Stimulated activated CD4-positive, alpha-beta T cell treated with anti-CD3 and anti-CD28 coated beads, TNF-alpha, amount 100 ng/mL, for 1 hour (primary cell): ENCODE measurements at places on chromosomes 12 and 14.

GRCh38 chr12:55972911-55973598, 823 bp upstream of the RAB5B start:
- no peak for DNase-seq

DNA sequence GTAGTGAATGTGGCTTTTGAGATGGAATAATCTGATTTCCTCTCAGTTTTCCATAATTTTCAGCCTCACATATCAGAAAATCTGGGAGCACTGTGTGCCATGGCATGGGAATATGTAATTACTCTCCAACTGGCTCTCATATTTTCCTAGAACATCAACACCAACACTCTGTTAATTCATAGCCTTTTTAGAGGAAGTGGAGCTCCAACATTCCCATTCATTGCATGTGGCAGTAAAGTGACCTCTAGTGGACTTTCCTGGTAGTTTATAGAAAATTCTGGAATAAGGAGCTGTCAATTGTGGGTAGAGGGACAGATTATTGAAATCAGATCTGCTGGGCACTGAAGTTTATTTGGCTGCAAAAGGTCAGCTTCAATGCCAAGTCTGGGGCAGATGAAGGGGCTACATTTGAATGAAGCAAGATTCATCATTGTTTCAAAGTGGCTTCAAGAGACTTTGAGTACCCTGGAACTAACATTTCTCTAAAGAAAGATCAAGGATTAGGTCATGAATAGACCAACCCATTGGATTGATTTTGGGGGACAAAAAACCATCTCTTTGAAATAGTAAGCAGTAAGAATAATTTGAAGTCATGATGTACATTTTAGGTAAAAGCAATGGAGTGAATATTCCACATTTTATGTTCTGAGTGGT, 23.6 kb upstream of the USP44 start:
- no peak for DNase-seq

- DNase-seq = no peak
Measured at GRCh38 chr12:89181271-89181920, 170.9 kb downstream of the DUSP6 start.

DNA sequence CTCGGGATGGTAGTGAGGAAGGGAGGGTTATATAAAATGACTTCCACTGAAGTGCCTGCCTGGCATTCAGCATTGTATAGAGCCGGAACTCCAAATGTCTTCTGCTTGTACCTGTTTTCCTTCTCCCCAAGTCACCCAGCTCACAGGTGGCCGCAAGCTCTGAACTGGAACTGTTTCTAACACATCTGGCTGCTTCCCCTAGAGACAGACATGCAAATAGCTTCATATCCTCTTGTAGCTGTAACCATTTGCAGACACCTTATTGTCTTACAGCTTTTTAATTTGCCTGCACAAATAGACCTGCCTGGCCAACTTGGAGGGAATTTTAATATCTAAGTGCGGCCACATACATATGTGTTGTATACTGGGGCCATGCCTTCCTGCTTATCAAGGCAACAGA, 126.0 kb downstream of the CHST11 start:
- no peak for DNase-seq

DNA sequence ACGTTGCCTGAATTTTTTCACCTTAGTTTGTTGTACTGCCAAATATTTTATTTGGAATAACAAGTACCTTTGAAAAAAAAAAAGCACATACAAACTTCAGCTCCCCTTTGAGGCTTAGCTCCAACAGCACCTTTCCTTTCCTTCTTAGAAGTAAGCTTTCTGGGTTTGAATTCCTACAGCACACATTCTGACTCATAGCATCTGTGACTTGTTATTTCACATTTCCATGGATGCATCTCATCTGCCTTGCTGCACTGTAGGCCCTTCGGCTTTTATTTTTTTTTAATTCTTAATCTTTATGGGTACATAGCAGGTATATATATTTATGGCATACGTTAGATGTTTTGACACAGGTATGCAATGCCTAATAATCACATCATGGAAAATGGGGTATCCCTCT, 7.2 kb downstream of the LGALS3 start:
- no peak for DNase-seq

GRCh38 chr12:80559766-80560165, 115.7 kb downstream of the PTPRQ start:
- no peak for DNase-seq

DNA sequence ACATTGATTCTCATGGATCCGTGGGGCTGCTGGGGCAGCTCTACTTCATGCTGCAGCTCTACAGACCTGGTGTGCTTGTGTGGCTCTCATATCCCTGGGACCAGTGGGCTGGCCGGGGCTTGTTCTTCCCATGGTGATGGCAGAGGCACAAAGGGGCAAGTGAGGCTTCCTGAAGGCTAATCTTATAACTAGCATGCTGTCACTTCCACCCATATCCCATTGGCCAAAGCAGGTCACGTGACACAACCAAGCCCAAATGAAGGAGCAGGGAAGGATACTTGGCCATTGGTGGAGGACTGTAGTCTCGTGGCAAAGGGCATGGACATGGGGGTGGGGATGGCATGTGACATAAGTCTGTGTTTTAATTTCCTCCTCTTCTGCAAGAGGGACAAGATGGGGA, 9.9 kb downstream of the PLBD2 start:
- no peak for DNase-seq

DNA sequence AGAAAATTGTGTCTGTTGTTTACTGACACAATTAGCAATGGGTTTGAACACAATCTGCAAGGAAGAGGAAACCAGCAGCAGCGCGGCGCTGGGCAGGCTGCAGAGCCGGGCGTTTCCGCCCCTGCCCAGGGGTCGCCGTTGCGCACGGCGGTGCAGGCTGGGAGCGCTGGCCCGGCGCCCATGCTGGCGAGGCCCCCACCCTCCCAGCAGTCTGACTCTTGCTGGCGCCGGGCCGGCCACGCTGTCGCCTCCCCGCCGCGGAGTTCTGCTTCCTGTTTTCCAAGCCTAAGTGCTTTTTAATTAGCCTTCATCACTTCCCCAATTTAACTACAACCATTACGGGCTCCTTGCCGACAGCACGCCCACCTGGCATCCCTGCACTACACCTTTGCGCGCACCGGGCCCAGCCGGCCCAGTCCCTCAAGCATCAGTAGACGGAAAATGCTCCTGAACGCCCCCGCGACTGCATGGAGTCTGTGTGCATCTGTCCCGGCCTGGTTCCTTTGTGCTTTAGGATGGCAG, 212.1 kb downstream of the GXYLT1 start:
- DNase-seq = no peak

DNA sequence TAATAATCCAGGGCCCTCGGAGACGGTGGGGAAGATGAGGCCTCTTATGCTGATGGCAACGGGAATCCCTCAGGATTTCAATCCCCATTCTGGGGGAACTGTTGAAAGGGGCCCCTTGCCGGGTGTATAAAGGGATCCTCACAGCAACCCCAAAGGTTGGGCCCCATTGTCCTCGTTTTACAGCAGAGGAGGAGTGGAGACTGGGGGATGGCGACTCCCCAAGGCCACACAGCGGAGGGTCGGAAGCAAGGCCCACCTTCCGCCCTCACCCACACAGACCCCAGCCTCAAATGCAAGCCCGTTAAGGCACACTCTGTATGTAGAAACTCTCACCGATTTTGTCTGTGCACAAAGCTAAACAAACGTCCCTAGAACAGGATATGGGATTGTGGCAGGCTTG, 327.9 kb upstream of the DIO3 start:
- no peak for DNase-seq

- DNase-seq = no peak
Measured at GRCh38 chr14:52328276-52328675, 14.2 kb downstream of the PTGER2 start.

DNA sequence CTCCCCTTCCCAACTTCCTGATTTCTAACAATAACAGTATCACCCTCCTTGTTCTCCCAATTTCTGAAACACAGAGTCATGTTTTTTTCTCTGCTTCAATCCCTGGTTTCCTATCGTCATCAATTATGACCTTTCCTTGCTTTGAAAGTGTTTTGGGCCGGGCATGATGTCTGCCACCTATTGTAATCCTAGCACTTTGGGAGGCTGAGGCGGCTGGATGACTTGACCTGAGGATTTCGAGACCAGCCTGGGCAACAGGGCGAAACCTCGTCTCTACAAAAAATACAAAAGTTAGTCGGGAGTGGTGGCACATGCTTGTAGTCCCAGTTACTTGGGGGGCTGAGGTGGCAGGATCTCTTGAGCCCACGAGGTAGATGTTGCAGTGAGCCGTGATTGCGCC, 12.6 kb upstream of the GPR162 start:
- DNase-seq = no peak

DNA sequence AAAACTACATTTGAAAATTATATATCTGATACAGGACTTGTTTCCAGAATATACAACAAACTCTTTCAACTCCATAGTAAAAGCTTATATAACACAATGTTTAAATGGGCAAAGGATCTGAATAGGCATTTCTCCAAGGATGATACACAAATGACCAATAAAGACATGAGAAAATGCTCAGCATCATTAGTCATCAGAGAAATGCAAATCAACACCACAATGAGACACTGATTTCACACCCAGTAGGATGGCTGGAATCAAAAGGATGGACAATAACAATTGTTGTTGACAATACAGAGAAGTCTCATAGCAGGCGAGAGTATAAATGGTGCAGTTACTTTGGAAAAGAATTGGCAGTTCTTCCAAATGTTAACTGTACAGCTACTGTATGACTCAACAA, 394.9 kb downstream of the BCL11B start:
- no peak for DNase-seq

DNA sequence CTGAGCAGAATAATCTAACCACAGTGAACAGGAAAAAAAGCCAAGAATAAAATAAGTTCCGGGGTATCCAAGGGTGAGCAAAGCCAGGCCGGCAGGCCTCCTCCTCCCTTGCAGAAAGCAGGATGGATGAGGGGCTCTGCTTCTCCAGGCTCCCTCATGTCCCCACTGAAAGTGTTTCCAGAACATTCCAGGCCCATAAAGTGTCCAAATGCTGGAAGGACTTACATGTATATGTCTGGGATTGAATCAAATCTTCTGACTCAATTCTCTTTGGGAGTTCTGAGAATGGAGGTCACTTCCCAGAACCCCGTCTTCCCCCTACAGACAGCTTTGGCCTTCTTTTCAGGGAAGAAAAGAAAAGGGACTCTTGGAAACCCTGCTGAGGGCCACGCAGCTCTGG, 25.0 kb upstream of the BDKRB1 start:
- no peak for DNase-seq

DNA sequence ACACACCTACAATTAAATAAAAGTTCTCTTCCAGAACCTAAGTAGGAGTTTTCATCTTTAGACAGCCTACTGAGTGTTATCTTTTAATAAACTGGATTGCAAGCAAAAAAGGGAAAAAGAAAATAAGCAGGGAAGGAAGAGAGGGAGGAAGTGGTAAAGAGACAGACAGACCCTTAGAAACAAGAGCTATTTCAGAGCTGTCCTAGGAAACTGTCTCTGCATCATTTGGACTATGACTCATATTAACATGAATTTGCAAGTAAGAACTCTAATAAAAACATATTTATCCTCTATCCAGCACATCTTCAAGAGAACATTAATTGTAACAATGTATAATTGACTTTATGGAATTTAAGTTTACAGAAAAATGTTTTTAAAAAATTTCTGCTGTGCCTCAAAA, 438.8 kb upstream of the USP15 start:
- no peak for DNase-seq

DNA sequence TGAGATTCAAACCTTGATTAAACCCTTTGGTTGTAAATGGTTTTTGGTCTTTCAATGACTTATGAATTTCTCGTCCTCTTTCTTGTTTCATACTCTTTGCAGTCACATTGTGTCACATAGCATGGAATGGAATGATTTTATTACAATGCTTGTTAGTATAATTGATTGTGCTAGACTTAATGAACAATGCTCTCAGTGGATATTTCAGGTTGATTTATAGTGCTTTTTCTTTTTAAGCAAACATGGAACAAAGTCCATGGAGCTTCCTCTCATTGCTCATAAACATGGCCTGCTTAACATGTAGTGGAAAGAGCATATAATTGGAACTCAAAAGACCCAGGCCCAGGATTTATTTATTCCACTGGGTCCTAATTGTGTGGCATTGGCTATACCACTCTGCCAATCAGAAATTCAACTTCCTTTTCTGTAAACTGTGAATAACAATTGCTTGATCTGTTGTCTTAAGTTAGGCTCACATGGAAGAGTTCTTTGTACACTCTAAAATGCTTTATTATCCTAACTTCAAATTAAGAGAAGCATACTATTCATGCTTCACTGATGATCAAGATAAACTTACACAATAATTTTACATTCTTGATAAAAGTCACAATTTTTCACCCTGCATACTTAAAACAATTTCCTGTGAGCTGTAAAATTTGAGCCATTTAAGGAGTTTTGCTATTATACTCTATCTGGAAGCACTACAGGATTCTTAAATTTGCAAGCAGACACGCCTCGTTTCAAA, 370.5 kb upstream of the PDE3A start:
- DNase-seq = no peak

GRCh38 chr12:109191621-109192250, 75.3 kb downstream of the ACACB start:
- DNase-seq = no peak

DNA sequence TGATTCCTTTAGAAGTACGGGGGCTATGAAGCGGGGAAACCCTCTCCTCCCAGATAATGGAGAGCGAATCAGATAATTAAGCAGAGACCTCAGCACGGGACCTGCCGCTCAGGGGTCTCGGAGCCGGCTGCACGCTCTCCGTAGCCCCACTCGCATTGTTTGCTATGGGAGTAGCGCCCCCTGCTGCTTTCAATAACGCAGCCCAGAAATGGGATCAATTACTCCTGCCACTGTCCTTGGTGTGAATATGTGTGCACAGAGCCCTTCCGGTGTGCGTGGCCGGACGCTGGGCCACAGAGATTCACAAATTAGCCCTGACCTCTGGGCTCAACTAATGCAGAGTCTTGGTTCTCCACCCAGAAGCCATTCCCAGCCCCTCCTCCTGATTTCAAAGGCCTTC, 76.4 kb upstream of the TMEM132C start:
- no peak for DNase-seq

DNA sequence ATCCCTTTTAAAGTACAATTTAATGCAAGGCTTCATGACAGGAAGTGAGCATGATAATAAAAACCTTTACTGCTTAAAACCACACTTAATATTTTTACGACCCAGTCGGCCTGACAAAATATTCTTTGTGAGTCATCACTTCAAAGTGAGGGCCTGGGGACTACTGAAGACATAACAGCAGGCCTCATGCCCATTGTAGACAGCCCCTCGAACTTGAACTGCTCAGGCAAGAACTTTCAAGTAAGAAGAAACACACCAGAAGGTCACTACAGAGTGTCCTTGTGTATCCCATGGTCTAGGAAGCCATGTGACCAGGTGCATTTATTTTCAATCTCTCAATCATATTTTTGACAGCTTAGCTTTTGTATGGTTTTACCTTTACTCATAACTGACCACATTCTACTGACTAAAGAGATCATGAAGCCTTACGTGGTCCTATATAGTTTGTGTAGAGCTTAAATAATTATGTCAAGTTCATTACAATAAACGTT, 61.4 kb upstream of the MANSC4 start:
- DNase-seq = no peak

GRCh38 chr12:130351326-130351725, 13.6 kb downstream of the PIWIL1 start:
- DNase-seq = no peak
